ENCODE measurements at places on chromosomes 11 and 22.

DNA sequence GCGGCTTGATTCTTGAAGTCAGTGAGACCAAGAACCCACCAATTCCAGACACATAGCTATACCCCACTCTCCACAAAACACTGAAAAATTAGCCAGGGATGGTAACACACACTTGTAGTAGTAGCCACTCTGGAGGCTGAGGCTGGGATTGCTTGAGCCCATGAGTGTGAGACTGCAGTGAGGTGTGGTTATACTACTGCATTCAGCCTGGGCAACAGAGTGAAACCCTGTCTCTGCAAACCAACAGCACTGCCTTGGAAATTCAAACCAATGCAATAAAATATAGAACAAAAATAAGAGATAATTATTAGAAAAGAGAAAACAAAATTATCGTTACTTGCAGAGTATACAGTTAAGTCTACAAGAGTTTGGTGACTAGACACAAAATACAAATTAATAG lies 20.2 kb upstream of the PRDM10 start:
- no peak for DNase-seq

DNA sequence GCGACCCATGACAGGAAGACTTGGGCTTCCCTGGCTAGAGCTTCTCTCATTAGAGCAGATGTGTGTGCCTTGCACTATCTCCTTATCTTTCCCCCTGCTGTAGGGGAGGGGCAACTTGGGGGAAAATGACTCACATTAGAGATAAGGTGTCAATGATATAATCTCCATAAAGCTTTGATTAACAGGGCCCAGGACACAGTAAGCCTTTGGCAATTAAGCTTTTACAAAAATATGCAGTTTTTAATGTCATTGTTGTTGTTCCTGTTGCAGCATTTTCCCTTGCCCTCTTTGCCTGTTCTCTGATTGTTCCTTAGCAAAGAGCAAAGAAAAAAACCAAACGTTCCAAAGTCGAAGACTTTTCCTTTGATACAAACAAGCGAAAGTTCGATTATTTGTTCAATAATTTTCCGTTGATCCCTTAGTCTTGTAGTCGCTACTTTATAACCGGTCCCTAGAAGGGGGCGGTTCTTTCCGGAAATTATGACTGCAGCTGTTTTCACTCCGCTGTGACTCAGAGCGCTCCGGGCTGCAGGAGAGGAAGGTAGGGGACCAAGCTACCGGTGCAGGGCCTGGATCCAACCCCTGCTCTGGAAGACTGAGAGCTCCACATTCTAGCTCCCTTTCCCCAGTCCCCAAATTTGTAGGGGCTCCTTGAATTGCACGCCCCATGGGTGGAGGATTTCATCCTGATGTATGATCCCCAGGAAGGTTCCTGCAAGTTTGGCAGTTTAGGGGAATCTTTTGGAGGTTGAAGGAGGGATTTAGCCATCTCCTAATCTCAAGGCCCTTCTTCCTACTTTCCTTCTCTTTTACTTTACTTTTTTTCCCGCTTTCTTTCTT lies at the start of gene VWA5A:
Gene VWA5A (plus strand): TSS at position 509 of the 840 bp plus-strand sequence. CDS start 2,062 bp downstream, outside the sequence.
- no peak for DNase-seq

- DNase-seq = no peak
Observed at GRCh38 chr11:77074205-77074604, 7.4 kb downstream of the CAPN5 start.

DNA sequence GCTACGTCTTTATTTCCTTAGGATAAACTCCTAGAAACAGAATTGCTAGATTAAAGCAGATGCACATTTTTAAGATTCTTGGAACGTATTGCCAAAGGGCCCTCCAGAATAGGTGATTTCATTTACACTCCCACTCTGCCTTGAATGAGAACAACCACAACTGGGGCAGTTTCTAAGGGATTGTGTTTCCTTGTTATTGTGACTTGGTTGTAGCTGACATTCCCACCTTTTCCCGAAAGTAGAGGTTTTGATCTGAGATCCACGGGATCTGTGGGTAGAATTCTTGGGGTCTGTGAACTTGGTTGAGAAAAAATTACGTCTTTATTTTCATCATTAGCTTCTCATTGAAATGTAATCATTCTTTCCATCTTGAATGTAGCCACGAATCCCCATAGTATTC lies 21.5 kb downstream of the LRRC32 start:
- DNase-seq = no peak

All from cerebellar nuclear complex (tissue), 1 donor.